ENCODE measurements at places on chromosomes 5 and 9. TPM values are rescaled to one million over a fixed set of nuclear protein-coding genes. Genes with fewer than 3 reads are reported as not detected.
A peak's percentile ranks its signal among the peaks of the same experiment; 100 is the strongest.

DNA sequence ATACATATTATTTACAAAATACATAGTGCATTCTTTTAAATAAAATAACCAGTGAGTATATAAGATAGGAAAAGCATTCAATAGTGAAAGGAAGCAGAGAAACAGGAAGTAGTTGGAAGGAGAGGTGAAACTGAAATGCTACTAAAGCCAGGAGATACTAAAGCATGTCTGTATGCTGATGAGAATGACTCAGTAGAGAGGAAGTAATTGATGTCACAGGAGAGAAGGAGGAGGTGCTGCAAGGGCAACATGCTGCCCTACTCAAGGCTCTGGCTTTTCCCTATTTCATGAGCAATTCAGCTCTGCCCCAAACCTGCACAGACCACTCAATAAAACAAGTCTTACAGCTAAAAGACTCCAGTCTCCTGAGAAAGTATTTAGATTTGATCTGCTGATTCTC, 108.5 kb upstream of the TXNDC8 start:
- no peak for DNase-seq

BAAT gene
- 0.41 TPM for total RNA-seq

- no peak for DNase-seq
Measured at GRCh38 chr5:72057816-72058215, 49.5 kb upstream of the MAP1B start.

GRCh38 chr5:36861871-36862270, 14.7 kb upstream of the NIPBL start:
- no peak for DNase-seq

CCDC183 gene
- not detected for total RNA-seq

CDC20B gene
- total RNA-seq: not detected

GRCh38 chr5:125976421-125977000, 446.7 kb upstream of the GRAMD2B start:
- DNase-seq: peak; percentile 63

DNA sequence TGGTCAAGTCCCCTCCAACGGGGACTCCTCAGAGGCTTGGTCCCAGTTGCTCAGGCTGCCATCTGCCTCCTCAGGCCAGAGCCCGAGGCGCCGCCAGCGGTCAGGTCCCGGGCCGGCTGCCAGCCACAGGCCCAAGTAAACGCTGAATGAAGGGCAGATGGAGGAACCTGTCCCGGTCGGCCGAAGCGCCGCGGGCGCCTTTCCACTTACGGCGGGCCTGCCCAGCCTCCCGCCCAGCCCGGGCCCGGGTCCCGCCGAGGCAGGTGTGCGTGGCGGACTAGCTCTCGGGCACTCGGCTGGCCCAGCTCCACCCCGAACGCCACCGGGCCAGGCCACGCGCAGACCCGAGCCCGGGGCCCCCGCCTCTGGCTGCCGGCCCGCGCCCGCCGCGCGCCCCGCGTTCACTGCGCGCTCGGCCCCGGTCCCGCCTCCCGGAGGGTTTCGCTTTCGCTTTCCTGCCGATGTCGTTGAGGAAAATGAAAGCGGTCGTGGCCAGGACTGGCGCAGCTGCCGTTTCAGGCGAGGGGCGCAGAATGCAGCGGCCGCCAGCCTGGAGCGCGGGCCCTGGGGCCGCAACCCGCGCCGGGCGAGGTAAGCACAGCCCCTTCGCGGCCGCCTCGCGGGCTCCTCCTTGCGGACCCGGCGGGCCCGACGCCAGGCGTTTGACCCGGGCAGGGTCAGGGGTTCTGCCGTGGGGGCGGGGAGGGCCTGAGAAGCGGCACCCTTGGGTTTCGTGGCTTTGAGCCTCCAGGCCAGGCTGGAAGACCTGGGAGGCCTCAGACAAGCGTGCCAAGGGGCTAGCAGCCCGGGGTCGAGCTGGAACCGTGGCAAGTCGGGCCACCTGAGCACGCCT, 41.2 kb downstream of the SLC22A5 start:
- DNase-seq: peak; percentile 88

GRCh38 chr5:123720955-123721354, 209.0 kb downstream of the CSNK1G3 start:
- no peak for DNase-seq

GRCh38 chr5:41857989-41858388, 12.2 kb downstream of the OXCT1 start:
- no peak for DNase-seq

DNA sequence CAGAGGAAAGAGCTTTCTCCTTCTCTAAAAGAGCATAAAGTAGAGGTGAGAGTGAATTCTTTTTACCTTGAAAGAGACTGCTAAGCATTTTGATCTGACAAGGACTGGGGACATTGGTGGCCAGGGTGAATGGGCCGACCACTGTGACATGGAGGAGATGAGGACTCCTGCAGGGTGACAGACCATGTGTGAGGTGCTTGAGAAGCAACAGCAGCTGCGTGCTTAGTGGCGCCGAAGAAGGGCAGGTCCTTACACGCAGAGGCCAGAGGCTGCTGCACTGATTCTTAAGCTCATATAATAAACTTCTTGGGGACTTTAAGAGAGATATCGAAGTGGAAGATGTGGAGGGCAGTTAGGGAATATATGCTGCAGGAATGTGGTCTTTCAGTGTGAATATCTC, 8.7 kb upstream of the JAKMIP2 start:
- no peak for DNase-seq

GRCh38 chr9:129306318-129306973, 128.4 kb upstream of the IER5L start:
- no peak for DNase-seq

TTC23L gene
- total RNA-seq: not detected

DNA sequence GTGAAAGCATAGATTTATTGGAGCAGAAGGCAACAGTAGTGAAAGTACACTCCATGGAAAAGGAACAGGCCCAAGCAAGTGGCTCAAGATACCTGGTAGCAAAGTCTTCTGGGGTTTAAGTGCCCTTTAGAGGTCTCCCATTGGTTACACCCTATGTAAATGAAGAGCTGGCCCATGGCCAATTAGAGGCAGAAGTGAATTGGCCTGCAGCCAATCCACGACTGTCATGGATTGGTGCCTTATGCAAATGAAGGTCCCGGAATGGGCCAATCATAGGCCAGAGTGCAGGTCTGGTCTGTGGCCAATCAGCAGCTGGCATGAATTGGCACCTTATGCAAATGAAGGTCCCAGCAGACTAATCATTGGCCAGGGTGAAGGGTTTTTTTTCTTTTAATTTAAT, 64.2 kb upstream of the PCSK5 start:
- DNase-seq: no peak

ICE1 gene
- 47.5 TPM for total RNA-seq

DNA sequence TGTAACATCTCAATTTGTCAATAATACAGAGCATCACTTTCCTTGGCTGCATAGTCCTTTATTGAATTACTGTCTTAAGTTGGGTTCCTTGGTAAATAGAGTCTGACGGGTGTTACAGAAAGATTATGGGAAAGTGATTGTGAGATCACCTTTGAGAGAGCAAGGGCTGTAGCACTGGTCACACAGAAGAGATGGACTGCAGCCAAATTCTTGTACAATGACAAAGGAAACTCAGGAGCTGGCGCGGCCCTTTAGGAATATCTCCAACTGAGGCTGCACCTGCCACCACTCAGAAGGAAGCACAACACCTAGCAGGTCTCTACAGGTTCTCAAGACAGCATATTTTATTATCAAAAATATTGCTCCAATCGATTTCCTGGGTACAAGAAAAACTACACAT, 350.0 kb upstream of the ISL1 start:
- no peak for DNase-seq

TTC16 gene
- not detected for total RNA-seq

DNA sequence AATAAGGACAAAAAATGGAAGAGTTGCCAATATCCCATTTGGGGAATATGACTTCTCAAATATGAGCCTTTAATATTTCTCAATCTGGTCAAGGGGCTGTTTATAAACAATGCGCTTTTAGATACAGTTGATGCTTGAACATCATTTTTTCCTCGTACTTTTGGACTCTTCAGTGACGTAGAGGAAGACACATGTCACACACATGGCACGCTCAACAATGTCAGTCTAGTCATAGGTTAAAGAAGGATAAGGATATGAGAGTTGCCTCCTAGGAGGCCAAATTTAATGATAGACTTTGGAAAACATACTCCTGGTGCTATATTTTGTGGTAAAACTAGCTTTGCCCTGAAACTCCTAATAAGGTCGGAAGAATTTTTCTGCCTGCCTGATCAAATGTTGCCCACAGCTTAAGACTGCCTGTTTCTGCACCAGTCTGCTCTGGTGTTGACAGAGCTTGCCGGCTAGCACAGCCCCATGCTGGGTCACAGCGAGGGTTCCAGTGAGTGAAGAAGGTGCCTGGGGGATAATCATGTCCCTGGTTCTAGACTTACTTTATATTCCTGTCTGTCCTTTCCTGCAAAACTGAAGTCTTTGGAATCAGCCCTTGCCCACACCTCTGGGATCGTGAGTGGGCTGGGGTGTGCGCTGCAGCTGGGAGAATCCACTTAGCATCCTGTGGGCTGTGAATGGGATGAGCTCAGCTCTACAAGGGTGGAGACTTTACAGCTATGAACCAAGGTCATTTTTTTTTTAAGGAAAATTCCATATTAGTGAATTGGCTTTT, 230.8 kb upstream of the IRX4 start:
- no peak for DNase-seq

GRCh38 chr5:147398860-147399259, 111.0 kb downstream of the DPYSL3 start:
- no peak for DNase-seq

GRCh38 chr5:97636766-97637165, 453.7 kb upstream of the RIOK2 start:
- DNase-seq: peak; percentile 28

GRCh38 chr5:17340819-17341218, 123.4 kb downstream of the BASP1 start:
- no peak for DNase-seq

GRCh38 chr5:9781890-9782289, 151.7 kb upstream of the TAS2R1 start:
- no peak for DNase-seq

DNA sequence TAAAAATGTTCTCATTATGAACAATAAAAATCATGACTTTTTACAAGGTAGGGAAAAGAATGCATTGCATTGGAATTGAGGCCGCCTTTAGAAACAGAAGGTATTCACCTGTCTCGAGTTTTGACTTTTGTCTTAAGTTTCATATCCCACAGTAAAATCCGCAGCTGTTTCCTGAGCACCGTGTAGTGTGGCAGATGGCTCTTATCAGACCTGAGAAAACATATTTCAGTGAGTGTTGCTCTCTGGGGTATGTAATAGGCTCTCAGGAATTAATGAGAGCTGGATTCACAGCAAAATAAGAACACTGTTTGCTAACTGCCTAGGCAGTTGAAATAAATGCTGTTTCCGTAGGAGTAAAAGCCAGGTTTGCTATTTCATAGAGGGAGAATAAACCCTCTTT, 221.4 kb downstream of the CFAP90 start:
- peak; percentile 5 for DNase-seq

DNA sequence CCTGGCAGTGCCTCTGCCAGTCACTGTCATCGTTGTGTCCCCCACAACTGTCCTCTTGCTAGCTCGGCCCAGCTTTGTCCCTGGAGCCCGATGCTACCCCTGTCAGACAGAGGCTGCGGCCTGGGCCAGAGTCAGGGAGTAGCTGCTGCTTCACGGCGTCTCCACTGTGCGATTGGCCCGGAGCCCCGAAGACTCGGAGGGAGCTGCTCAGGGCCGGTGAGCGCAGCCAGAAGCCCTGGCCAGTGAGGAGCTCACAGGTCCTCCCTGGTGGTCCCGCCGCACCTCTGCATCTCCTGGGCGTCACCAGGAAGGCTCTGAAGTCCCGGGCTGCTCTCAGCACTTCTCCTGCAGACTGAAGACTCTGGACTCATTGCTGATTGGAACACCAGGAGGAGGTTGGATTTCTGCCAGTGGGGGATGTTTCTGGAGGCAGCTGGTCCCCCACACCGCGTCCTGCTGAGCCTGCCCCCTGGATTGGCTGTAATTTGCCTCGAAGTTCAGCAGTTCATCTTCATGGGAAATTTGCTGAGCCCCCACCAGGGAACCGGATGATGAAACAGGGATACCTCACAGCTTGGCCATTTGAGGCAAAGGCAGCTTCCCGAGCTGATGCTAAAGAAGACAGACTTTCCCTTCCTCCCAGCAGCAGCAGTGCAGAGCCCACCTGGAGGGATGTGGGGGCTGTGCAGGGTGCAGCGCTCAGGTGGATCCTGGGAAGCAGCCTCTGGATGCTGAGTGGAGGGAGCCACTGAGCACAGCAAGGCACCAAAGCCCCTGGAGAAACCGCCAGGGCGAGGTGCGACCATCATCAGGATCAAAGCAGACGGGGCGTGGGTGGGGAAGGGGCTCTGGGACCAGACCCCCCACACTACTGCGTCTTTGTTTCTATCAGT, 45.6 kb downstream of the USP20 start:
- peak; percentile 80 for DNase-seq

DNA sequence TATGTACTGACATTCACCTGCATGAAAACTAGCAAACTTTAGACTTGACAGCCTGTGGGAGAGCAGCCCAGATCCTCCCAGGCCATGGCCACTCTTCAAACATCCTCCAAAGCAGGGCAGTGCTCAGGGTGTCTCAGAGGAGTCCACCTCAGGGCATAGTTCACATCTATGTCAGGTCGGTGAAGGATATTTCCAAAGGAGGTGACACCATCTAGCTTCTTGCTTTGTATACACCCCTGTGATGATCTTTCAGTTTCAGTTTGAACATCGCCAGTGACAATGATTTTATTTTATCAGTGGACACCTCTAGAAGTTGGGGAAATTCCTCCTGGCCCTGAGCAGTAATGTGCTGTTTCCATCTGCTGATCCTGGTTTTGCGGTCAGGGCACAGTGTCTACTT, 20.1 kb downstream of the CDK20 start:
- DNase-seq: no peak

DNA sequence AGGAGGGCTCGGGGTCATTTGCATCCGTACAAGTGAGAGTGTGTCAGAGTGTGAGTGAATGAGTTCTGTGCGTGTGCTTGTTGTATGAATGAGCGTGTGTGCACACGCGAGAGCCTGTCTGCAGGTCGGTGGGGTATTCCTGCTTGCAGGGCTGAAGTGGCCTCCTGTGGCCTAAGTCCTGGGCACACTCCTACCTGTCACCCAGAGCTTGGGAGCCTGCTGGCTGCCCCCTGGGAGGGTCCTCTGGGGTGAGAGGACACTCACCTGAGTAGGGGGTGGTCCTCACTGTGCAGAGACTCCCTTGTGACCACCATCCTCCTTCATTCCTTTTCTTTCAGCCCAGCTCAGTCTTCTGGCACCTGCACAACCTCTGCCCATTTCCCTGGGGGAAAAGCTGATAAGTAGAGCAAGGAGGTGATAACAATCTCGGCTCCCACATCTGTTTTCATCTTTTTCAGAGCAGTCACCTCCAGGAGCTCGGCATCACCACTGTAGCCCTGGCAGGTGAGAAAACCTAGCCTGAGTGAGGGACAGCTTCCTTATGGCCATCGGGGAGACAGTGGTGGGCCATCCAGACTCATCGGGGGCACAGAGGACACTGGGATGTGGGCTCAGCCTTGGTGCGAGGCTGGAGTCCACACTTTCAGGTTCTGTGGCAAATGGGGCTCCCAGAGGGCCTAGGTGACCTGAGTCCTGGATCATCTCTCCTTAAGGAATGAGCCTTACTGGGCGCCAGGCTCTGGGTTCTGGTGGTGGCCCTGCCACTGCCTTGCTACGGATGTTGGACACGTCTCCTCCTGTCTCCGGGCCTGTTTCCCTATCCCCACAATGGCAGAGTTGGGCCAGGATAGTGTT, 38.7 kb upstream of the SYNPO start:
- no peak for DNase-seq

GRCh38 chr9:128257907-128258306, 17.9 kb downstream of the GOLGA2 start:
- no peak for DNase-seq

- no peak for DNase-seq
Measured at GRCh38 chr9:113129466-113129865, 21.3 kb upstream of the SLC31A2 start.

GRCh38 chr5:54251981-54252380, 58.4 kb downstream of the ARL15 start:
- no peak for DNase-seq

SH3RF2 gene
- 14.3 TPM for total RNA-seq

Measured in tongue (tissue), 3 donors.